Trophoblast cell (in vitro differentiated cells and primary cell): ENCODE measurements at places on chromosomes 5 and 9.

DNA sequence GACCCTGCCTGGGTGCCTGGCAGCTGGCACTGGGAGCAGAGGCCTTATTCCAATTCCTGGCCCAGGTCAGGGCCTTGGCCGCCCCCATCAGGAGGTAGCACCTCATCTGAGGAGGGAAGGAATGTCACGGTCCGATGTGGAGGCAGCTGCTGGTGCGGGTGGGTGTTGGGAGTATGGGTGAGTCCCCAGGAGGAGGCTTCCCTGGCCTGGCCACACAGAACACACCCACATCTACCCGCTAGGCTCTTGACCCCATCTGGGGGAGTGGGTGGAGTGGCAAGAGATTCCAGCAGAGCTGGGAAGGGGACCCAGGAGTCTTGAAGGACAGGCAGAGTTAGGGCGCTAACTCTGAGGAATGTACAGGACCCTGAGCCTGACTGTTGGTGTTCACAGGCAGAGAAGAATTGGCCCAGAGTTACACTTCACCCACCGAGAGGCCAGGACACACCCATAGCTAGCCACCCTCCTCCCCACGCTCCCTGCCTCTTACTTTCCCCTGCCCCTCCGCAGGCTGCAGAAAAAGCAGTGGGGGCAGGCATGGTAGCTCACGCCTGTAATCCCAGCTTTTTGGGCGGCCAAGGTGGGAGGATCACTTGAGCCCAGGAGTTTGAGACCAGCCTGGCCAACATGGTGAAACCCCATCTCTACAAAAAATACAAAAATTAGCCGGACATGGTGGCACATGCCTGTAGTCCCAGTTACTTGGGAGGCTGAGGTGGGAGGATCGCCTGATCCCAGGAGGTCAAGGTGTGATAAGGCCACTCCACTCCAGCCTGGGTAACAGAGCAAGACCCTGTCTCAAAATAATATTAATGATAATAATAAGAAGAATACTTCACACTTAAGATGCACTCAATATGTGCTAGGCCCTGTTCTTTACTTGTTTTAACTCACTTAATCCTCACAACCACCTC lies 6.0 kb downstream of the OLFML2A start:
- no peak for DNase-seq

DNA sequence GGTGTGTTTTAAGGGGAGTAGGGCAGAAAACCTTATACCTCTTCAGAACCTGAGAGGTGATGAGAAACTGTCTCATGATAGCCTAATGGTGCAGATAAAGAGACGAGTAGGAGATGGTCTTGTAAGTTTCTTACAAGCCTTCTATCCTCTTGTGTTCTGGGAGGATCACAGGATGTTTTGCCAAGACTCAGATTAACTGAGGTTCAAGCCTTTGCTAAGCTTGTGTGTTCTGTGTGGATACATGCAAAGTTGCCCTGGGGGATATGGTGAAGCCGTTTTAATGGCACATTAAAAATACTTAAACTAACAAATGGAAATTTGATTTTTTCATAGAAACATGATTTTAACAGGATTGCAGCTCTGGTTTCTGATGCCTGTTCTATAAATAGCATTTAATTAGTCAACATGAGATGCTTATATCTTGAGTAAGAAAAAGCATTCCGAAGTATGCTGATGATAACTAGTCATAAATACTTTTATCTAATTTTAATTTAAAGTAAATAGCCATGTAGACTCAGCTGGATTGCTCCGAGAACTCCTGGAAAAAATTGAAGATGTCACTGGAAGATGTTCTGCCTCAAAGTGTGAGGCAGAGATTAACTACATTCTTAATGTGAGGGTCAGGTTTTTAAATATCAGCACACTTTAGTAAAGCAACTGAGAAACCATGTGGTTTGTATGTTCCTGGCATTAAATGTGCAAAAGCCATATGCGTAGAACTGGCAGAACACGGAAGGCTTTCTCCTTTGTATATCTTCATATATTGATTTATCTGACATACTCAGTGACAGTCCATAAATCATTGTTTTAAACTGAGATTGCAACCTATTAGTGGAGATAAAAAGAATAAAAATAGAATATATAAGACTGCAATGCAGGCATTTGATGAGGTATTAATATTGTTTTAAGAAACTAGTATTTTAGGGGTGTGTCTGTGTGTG lies 53.7 kb downstream of the IPO11 start:
- no peak for DNase-seq

DNA sequence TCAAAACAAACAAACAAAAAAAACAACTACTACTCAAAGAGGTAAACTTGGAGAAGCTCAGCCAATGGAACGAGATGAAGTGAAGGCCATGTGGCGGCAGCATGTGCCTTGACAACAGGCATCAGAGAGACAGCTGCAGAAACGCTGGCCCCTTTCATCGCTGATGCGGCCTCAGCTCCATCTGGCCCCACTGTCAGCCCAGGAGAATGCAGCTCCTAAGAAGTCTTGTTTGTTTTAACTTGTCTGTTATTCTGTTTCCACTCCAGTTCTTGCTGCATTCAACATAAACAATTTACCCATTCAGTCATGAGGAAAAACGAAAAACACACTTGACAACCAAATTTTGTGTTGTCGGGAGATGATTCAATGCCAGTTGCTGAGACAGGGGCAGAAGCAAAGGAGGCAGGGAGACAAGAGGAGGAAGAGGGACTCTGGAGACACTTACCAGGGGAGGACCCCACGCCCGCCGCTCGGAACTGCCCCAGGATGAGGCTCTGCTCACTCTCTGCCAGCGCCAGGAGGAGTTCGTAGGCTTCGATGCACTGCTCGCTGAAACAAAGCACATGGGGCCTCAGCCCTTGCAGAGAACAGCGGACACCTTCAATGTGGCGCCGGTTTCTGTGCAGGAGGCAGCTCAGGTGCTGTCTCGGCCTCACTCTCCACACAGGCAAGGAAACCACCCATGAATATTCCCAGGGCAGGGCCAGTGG lies 91.2 kb downstream of the DCP2 start:
- no peak for DNase-seq

DNA sequence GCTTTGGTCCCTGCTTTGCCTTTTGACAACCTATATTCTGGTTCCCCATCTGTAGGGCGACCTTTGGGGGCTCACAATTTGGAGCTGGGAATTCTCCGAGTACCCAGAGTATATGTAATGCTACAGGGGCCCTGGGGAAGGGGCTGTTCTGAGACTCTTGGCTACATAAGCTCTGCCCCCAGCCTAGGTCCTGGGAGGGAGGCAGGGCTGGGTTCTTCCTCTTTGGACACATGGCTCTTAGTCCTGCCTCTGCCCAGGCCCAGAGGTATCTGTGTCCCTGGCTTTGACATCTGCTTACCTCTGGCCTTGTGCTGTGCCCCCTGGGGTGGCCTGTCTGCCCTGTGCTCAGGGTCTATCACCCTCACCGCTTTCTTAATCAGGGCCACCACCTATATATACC lies 181.6 kb downstream of the CACNA1B start:
- no peak for DNase-seq

DNA sequence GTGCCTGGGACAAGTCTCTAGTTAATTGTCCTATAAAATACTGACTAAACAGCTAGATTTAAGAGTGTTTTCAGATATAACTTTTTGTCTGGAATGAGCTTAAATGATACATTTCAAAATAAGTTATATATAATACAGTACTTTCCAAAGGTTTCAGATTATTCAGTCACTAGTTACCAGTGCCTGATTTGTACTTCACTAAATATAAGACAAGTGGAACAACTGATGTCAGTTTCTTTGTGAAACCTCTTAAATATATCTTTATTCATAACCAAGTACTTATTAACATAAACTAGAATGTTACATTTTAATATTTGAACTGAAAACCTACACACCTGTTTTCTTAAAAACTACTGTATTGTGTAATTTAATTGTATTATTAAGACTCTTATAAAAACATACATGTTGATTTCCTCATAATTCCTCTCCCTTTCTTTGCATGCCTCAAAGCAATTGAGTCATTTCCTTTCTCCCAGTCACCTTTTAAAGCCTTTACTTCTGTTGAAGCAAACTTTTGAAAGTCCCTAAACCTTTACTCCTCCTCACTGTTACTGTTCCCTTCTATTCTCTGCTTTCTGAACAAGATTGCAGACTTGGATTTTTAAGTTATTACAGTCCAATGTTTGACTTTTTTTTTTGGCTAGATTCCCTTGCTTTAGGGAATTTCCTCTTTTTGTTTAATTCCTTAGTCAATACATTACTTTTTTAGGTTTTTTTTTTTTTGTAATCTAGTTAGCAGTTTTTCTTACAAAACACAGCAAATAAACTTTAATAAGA lies 8.7 kb upstream of the SEMA6A start:
- no peak for DNase-seq

DNA sequence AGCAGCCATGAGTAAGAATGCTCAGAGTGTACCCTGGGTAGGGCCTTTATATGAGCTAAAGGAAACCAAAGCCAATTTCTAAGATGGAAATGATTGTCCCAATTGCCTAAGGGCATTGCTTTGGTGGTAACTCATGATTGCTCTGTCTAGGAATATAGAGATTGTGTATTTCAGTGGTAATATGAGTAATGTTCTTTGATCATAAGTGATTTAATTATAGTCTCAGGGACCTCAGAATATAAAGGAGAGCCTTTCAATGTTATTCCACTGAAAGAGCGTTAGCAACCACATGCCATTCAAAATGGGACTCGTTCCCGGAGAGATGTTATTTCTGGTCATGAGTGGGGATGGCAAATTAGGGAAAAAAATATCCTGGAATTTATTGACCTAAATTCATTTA lies 340.5 kb downstream of the ARHGEF28 start:
- no peak for DNase-seq

DNA sequence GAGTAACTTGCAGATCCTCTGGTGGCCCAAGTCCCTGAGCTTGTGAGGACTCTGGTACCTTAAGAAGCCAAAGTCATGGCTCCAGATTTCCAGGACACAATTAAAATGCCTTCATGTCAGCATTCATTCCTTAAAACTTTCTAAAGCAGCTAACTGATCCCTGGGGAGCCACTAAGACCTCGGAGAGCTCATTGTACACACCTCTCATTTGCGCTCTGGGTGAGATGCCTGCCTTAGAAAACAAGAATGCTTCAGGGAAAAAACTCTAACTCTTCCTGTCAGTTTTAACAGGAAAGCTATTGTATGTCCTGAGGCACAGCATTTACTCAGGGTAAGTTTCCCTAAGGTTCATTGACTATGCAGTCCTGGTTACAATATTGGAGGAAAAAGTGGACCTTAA lies 285.0 kb downstream of the EFNA5 start:
- no peak for DNase-seq

DNA sequence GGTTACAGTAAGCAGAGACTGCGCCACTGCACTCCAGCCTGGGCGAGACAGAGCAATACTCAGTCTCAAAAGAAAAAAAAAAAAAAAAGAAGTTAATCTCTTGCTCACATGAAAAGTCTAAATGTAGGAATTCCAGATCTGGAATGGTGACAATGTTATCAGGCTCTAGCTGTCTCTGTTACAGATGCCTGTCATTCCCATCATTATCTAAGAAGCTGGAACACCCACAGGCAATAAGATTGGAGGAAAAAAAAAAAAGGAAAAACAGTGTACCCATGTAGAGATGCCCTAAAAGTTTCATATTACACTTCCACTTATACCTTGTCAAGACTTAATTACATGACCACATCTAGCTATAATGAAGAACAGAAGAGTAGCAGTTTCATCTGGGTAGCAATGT lies 38.2 kb downstream of the PTBP3 start:
- peak; percentile 32 for DNase-seq

DNA sequence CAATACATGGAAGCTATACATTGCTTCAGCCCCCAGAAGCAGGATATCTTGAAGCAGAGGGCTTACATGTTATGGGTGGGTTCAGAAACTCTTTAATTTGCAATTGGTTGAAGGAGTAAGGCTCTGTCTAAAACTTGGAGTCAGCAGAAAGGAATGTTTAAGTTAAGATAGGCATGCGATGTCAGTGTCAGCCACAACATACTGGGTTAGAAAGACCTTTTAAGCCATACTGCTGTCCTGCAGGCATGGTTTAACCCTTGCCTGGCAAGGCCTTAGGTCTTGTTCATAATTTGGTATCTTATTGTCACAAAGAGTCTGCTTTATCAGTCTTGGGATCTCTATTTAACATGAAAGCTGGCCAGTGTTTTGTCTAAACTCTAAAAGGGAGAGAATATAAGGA lies 1619.6 kb upstream of the WWC1 start:
- DNase-seq = no peak

DNA sequence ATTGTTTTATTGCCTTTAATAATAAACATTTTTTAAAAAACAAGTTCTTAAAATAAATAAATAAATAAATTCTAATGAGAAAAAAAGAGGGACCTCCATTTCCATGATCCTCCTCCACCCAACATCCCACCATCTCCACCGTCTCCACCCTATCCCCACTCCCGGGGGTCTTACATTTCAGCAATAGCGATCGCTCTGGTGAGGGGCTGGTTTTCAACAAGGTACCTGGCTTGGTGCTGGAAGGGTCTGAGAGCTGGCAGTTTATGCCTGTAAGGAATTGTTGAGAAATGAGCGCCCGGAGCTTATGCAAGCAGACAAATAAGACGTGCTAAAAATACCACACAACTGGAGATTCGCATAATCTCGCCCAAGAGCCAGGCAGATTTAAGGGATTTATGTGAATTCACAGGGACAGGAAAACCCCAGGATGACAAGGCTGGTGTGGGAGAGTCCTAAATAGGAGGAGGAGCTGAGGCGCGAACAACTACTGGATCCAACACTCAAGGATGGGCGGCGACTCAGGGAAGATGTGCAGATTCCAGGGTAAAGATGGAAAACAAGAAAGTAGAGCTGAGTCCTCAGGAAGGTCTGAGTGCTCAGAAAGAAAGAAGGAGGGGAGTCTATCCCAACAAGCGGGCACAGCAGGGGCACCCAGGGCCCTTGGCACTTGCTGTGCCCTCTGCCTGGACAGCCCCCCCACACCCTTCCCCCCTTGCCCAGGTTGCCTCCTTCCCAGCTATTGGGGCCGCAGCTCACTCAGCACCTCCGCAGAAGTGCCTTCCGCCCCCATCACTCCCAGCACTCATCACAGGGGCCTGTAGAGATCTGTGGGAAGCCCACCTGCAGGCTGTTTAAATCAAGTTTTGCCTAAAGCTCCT lies 27.0 kb downstream of the TRIM14 start:
- DNase-seq = peak; percentile 81

DNA sequence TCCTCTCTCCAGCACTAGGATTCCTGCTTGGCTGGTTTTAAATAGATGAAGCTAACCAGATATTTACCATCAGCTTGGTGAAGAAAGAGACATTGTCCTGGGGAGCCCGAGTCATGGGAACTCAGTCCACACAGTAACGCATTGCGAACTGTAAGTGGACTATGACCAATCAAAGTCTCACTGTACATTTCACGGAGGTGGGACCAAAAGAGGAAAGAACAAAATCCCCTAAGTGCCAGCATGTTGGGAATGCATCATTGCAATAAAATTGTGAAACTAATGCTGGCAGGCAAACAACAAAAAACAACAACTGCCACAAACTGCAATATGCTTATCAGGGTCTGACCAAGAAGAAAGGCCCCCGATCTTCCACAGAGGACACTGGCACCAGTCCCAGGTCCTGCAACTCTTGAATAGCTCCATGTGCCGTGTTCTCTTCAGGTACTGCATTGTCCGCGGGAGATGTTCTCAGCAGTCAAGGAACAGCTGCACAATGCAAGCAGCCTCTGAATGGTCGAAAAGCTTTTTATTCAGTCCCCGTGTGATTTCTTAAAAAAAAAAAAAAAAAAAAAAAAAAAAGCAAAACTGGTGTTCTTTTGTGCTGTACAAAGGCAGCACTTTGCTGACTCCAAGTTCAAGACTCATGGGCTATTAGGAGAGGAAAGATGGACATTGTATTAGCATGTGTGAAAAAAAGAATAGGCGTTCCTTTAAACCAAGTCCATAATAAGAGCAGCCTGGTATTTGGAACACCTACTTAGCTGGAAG lies 38.1 kb downstream of the SEMA6A start:
- peak; percentile 3 for DNase-seq
